ENCODE measurements at places on chromosomes 6 and 20. TPM values are rescaled to one million over a fixed set of nuclear protein-coding genes. Genes with fewer than 3 reads are reported as not detected.

COL11A2 gene
- total RNA-seq, result 2.6 TPM

- no peak for DNase-seq
Measured at GRCh38 chr6:74409447-74409846, 713.4 kb downstream of the CD109 start.

DNA sequence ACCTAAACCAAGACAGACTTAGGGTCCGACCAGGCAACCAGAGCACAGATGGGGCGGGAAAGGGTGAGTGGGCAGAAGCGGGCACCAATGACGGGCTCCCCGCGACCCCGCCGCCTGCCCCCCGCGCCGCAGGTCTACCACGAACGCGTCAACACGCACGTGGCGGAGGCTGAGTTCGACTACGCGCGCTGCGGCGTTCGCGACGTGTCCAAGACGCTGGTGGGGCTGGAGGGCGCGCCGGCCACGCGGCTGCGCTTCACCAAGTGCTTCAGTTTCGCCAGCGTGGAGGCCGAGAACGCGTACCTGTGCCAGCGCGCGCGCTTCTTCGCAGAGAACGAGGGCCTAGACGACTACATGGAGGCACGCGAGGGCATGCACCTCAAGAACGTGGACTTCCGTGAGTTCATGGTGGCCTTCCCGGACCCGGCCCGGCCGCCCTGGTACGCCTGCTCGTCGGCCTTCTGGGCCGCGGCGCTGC, 5.1 kb downstream of the TMEM151B start:
- no peak for DNase-seq

DNA sequence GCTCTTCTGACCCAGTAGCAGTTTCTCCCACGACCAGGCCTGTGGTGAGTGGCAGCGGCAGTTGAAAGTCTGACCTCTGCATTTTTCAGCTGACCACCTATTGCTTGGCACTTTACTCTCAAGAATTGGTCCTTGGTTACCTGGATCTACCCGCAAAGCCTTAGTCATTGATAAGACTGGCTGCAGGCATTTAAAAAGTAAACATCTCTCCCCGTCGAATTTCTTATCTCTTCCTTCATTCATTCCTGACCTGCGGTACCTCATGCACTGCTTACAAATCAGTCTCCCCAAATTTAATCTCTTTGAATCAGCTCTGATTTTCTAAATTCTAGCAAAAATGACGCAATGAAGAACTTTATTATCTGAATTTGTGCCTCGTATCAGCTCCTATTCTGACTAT, 26.1 kb upstream of the IPCEF1 start:
- DNase-seq, result no peak

DNA sequence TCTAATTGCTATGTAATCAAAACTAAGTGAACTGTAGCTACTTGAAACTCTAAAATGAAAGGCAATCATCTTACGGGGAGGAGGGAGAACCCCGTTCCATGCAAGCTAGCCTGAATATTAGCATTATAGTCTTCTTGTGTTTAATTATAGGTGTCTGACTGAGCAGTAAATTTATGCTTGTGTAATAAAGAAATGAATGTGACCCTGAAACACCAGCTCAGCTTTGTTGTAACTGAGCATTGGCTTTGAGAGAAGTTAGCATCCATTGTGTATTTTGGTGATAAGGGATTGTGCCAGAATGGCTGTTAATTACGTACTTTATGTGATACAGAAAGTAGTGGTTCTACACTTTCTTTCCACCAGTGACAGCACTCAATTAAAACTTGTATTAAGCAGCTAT, 86.9 kb downstream of the QKI start:
- no peak for DNase-seq

- no peak for DNase-seq
Measured at GRCh38 chr6:154543628-154544027, 33.1 kb upstream of the CNKSR3 start.
